Mesothelial cell of epicardium (in vitro differentiated cells): ENCODE measurements at places on chromosomes 5 and 9.
A peak's percentile ranks its signal among the peaks of the same experiment; 100 is the strongest.

DNA sequence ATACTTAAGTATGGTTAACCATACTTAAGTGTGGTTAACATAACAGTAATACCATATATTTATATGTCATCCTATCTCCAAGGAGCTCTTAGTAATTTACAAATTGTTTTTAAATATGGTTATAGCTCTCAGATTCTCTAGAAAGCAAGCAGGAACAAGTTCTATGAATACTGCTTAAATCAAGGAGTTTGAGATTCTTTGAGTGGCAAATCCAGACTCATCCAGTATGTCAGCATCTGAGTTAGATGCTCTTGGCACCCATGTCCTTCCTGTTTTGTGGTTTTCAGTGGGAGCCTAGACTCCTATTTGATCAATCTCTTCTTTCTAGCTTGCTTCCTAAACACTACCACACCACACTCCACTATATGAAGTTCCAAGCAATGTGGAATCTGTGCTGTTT, 114.7 kb upstream of the GDNF start:
- no peak for DNase-seq

DNA sequence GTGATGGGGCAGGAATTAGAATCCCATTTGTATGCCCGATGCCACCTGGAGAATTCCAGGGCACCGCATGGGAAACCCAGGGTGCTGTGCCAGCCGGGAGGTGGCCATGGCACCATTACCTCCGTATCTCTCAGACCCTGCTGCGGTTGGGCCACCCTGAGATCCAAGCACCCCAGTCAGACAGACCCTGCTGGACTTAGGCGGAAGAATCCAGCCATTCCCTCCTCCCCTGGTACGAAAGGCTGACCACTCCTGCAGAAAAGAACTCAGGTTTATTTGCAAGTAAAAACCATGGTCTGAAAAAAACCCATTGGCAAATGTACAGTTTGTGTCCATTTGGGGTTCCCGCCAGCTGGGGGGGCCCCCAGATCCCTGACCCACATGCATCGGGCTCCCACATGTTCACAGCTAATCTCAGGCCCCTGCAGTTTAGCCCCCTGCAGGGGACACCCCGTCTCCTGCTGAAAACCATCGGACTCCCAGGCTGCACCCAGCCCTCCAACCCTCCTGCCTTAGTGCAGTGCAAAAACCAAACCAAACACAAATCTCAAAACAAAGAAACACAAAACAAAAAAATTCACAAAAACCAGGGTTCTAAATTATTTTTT, 23.6 kb upstream of the SARDH start:
- DNase-seq = no peak

DNA sequence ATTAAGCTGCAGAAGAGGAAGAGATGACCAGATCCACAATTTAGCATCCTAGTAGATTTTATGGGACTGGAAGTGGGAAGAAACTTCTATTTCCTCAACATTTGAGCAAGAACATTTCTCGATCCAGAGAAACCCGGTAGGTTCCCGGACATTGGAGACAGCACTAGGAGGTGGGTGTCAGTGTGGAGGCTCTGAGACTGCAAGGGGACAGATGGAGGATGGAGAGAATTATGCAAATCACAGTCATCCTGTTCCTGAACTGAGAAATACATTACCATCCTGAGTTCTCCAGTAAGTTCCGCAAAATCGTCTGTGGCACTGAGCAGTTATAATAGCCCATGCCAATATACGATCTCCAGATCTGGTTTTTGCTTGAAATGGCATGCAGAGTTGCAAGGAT, 25.6 kb downstream of the GLDC start:
- DNase-seq = no peak

GRCh38 chr5:141040093-141040770, 10.9 kb upstream of the PCDHB1 start:
- peak; percentile 78 for DNase-seq

- DNase-seq = no peak
These were observed 28.8 kb downstream of the C5orf15 start for GRCh38 chr5:133939668-133940067.

GRCh38 chr9:83154087-83154736, 91.3 kb upstream of the RASEF start:
- DNase-seq = no peak

DNA sequence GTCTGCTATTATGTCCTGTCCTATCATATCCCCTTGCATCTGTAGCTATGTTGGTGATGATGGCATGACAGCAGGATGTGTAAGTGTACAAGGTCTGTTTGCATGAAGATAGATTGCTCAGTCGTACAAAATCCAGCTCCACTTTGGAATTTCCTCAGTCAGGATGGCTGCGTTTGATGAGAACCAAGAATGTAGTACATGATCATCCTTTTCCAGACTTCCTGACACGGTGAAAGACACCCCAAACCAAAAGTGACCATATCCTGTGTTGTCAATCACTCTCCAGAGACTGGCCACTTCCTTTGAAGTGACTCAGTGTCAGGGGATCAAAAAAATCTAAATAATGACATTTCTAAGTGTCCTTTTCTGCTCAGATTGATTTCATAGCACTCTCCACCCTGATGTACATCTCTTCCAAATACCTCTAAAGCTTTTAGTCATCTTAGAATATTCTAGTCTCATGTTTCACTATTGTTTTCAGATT, 213.4 kb downstream of the PLK2 start:
- no peak for DNase-seq

DNA sequence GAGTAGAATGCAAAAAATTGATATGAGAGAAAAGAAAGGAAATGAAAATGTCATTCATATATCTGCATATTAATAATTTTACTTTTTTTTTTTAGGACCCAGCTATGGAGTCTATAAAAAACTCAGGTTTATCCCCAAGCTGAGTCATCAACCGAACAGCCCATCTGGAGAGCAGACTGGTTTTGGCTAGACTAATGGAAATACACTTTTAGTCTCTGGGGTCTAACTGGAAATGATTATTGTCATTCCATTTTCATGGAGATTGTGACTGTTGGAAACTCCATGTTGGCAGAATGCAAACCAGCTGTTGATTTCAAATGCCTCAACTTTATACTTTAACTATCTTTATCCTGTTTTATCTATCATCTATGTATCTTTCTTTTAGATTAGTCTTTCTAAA, 28.7 kb downstream of the ANXA1 start:
- DNase-seq = no peak

- DNase-seq = no peak
These were observed 2.3 kb downstream of the FAM221B start for GRCh38 chr9:35826071-35826701.

DNA sequence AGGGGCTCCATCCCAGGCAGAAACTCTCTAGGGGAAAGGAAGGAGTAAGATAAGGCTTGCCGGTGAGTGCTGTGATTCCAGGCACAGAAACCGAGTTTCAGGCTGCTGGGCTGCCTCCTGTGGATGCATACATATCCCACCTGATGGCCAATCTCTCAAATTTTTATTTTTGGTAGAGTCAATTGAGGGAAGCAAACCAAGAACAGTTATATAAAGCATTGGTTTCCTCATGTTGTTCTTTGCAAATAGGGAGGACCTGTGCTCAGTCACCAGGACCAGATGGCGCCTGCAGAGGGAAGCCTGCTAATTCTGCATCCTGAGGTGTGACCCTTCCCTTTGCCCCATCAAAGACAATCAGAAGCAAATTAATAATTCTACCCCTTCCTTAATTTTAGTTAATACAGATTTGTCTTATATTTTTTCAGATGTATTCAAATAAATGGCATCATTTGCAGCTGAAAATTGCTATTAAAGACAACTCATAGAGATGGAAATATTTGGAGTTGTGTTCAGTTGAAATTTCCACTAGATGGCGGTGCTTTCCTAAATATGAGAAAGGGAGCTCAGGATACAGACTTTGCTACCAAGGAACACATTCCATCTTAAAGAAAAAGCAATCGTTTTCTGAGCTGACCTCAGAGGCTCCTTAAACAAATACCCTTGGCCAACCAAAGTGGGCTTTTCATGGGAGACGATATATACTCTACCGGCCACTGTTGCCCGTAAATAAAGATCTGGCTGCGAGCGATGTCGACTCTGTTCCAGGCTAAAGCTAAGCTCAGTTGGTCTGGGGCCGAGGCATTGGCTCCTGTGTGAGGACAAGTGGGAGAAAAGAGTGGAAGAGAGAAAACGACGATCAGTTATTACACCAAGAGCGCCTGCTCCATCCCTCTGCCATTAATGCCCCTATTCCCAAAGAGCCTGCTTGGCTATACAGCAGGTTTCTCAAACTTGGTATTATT, 225.7 kb upstream of the KLF9 start:
- DNase-seq = no peak

DNA sequence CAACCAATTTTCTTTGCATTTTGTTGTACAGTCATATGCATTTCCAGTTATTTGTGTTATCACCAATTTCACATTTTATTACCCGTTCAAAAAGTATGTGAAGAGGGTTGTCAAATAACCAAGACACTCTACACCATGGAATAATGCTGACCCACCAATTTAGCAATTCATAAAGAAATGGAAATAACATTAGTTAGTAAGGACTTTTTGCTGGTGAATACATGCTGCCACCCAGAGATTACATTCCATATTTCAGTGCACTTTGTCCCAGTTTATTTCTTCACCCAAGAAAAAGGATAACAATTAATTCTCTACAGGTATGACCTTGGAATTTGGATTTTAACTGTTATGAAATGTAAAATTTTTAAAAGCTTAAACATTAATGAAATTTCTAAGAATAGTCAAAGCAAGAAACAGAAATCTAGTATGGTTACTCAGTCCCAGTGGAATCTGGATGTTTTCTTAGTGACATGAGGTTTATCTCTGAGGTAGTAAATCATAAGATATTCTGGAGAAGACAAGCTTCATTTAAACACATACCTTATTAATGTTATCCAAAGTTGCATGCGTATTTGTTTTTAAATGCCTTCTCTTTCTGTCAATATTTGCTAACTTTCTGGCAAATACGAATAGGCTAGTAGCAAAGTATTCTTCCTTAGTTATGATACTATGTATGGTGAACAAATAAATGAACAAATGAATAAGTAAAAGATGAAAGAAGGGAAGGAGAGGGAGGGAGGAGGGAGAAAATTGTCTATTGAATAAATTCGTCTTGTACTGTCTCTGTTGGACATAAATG, 100.6 kb downstream of the CETN3 start:
- no peak for DNase-seq

DNA sequence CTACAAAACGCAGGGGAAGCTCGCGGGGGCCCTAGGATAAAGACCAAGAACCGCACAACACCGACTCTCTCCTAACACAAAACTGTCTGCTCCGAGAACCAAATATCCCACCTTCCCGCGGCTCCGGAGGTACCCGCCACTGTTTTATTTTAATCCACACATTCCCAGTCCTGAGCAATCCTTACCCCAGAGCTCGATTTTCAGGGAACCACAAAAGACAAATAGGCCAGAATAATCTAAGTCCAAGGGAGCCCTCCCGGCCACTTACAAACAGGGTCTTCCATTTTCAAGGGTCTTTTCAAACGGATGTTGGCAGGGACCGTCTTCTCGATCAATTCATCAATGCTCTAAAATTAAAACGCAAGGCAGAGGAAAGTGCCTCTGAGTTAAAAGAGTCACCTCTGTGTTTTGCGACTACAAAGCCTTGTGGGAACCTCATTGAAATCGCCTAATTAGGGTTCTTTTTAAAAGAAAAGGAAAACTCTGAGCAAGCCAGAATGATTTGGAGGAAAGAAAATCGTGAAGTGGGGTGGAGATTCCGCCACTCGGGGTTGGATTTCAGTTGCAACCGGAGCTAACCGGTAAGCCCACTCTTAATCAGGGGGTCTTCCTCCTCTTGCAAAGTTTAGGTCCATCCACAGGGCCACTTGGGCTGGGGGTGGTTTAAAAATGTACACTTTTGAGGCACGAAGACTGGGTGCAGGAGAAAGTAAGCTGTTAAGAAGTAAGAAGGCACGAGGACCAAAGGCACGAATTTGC, 1.0 kb downstream of the GLDC start:
- no peak for DNase-seq

- no peak for DNase-seq
These were observed 6.4 kb downstream of the ISCA1 start for GRCh38 chr9:86275962-86276361.

DNA sequence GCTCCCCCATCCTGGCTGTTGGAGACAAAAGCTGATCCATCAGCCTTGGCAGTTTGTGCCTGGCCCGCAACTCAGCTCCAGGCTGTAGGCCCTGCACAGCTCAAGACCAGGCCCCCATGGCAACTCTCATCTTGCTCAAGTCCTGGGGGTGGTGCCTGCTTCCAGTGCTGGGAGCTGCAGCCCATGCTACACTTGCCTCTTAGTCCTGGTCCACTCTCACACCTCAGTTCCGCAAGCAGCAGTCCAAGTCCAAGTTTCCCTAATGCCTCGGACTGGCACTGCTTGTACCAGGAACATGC, 14.2 kb downstream of the AHRR start:
- no peak for DNase-seq

GRCh38 chr9:72661401-72662135, 140.2 kb downstream of the TMC1 start:
- DNase-seq = no peak

GRCh38 chr5:32379421-32379820, 65.1 kb downstream of the ZFR start:
- no peak for DNase-seq

DNA sequence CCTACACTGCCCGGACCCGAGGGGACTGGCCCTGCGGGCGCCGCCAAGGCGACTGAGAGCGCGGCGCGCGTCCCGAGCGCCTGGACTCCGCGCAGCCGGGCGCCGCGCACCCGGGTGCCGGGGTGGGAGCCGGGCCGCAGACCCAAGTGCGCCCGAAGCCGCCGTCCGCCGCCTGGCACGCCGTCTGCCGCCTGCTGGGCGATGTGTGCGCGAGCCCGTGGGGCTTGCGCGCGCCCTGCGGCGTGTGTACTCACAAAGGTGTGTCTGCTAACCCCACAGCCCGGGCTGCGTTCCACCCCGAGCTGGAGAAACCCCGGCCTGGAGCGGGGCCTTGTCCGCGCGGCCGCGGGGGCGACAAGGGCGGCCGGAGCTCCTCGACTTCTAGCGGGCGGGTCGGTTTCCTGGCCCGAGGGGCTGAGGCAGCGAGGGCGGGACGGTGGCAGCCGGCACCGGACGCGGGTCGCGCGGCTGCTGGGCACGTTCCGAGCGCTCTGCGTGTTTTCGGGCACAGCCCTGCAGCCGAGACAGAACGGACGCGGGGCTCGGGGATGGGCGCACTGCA, 1.1 kb upstream of the ZSWIM6 start:
- peak; percentile 62 for DNase-seq

DNA sequence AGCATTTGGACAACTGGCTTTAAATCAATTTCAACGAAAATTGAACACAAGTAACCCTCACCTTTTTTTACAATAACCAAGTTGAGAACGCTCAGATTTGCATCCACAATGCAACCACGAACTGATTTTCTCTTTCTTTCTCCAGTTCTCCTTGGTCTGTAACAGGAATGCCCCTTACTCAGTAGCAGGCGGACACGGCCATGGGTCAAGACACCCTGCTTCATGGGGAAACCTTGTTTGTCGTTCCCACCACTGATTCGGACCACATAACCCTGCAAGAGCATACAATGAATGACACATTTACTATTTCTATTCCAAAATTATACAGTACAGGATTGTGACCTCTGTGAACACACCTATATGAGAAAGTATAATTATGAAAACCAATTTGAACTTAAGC, 1.4 kb downstream of the RPS6 start:
- no peak for DNase-seq

- no peak for DNase-seq
These were observed 250.0 kb upstream of the MPDZ start for GRCh38 chr9:13529321-13530104.

GRCh38 chr5:126877602-126878001, 100.7 kb downstream of the LMNB1 start:
- no peak for DNase-seq
